Astrocyte of the hippocampus (primary cell): ENCODE measurements at places on chromosomes 16 and 17.

GRCh38 chr16:67541391-67542263 lies 13.0 kb downstream of the RIPOR1 start:
- DNase-seq = peak; percentile 45

DNA sequence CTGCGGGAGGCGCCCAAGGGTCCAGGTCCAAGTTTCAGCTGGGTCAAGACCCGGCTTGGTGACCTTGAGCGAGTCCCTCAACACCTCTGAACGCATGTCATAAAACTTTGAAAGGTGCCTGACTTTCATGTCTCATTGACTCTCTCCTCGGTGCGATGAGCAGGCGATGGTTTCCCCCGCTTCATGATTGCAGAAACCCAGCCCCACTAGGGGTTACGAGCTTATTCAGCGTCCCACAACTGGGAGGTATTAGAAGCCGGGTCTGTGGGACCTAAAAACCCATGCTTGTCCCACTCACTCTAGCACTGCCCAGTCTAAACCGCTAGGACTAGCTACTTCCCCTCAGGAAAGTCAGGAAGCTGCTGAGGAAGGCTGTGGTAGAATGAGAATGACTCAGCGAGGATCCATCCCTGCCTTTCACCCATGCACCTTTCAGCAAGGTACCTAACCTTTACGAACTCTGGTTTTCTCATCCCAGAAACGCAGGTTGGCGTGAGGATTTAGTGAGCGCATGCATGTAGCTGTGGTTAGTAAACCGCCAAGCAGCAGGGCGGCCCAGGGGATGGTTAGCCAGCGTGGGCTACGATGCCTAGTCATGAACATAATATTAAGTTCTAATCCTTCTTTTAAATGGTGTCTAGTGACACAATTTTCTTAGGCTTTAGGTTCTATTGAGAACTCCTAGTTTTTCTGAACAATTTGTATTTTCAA lies 26.2 kb upstream of the RFFL start:
- no peak for DNase-seq

GRCh38 chr17:55760643-55761355 lies 9.9 kb downstream of the PCTP start:
- no peak for DNase-seq

DNA sequence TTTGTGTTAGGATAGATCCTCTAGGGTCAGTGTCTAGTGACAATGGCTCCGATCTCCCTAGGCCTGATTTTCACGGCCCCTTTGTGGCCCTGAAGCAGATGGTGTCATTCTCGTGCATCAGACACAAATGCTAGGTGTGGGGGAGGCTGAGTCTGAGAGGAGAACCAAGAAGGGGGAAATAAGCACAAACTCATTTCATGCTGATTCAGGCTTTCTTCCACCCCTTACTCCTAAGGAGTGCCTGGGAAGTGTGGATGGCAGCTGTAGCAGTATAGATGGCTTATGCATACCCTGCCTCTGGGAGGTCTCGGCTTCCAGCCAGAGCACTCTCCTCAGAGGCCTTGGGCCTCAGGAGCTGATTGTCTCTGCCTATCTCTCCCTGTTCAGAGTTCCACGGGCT lies 1.8 kb upstream of the WNK4 start:
- DNase-seq = no peak

DNA sequence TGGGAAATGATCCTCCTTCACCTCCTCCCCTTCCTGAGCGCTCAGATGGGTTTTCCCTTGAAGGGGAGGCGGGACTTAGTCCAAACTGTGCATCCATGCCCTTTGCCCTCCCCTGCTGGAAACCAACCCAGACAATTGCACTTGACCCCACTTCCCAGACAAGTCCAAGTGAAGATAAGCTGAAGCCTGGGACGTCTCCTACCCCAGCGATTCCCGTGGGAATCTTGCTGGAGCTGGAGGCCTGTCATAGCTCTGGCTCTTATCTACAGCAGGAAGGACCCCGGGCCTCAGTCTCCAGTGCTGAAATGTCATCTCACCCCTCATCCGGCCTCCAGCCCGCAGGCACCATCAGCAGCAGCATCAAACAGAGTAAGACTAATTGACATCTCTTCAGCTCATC lies 6.5 kb upstream of the NGFR start:
- DNase-seq = no peak

GRCh38 chr16:87064731-87065445 lies 252.3 kb downstream of the C16orf95 start:
- DNase-seq = no peak

DNA sequence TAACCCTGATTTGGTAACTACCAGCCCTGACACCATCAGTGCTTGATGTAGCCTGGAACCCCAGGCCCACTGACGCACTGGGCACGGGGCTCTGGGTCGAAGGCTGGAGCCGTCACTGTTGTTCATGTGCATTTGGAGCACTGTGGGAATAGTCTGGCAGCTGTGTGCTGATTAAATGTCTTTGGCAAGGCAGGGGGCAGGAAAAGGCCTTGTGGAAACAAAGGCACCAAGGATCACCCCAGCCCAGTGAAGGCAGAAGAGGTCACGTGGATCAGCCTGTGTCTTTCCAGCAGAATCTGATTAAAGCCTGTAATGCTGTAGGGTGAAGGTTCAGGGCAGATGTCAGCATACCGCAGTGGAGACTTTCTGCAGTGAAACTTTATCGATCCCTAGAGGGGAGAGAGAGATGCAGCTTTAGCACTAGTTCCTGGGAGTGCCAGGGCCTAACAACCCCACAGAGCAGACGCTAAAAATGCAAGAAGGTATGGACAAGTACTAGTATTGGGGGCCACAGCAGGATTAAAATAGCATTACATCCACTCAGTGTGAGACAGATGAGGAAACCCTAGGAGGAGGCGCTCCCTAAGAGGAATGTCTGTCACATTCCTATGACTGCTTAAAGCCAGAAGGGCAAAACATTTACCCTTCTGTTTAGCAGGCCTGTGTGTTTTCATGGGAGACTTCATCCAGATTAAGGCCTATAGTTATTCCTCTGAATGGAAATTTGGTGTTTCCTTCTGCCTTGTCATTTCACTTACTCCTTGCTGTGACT lies 9.7 kb downstream of the ZNHIT3 start:
- DNase-seq = no peak

GRCh38 chr16:66656547-66656946 lies 40.0 kb downstream of the CMTM4 start:
- DNase-seq = no peak

- peak; percentile 17 for DNase-seq
Observed at GRCh38 chr17:50265212-50265611, 9.1 kb upstream of the TMEM92 start.

DNA sequence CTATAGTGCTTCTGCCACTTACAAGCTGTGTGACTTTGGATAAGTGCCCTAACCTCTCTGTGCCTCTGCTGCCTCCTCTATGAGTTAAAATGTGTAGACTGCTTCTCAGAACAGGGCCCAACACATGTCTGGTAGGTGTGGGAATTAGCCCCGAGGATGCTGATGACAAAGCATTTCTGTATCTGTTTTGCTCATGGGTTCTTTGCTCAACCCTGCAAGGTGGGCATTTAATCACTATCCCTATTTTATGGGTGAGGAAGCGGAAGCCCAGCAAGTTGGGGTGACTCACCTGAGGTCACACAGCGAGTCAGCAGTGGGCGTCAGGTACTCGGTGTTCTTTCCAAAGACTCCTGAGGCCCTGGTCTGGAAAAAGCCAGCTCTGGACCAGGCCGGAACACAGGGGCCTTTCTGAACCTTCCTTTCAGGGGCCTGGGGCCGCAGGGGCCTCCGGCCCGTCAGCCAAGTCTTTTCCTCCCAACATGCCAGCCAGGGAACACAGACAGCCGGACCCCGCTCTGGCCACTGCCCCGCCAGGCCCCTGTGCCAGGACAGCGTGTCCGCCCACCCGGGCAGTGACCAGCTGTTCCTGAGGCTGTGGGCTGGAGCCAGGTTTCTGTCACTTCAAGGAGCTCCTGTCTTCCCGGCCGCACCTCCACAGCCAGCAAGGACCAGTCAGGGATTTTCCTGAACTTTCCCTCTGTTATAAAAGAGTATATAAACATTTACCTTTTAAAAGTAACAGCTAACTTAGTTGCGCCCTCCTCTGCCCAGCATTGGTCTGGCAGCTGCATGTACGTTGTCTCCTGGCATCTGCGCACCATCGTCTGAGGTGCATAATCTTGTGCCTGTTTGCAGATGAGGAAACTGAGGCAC lies 62.5 kb downstream of the SREBF1 start:
- DNase-seq = peak; percentile 52

- DNase-seq = peak; percentile 88
Observed at GRCh38 chr16:2467528-2468232, 3.4 kb upstream of the NTN3 start.

DNA sequence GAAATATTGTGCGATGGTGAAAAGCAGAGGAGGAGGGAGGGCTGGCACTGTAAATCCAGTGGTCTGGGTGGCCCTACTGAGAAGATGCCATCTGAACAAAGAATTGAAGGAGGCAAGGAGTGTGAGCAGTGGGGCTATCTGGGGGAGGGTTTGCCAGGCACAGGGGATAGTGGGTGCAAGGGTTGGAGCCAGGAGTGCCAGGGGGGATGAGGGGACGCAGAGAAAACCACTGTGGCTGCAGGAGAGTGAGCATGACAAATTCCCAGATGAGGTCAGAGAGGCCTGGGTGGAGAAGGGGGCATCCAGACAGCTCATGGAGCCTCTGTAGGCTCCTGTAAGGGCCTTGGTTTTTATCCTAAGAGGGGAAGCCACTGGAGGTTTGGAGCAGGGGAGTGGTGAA lies 4.8 kb downstream of the XYLT2 start:
- no peak for DNase-seq

DNA sequence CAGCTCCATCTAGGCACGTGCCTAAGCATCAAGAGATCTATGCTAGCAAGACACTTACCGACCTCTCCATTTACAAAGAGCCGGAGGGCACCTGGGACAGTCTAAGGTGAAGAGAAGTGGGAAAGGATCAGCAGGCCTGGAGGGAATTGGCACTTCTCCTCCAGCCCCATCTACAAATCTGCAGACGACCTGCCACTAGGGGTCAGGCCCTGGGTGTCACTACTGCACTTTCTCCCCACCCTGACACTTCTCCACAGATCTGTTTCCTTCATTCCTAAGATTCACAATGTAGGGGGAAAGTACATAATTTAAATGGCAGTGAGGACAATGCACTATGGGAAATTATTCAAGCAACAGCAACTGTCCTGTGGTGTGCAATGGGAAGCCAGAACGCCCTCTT lies 8.1 kb downstream of the MKS1 start:
- no peak for DNase-seq

GRCh38 chr16:60731329-60732050 lies 1304.7 kb downstream of the CDH8 start:
- DNase-seq = no peak

DNA sequence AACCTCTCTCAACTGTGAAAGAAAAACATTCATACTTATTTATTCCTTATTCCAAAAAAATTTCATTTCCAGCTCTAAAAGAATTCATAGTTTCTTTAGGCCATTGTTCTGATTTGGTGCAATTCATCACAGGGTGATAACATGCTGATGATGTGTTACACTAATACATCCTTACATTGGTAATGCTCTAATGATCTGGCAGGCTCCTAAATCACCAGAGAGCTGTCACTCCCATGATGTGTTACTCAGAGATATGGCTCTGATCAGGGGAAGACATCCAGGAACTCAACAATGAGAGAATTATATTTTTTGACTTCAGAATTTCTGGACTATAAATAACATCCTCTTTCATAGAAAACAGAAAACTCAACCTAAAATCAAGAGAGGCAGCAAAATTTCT lies 209.3 kb downstream of the CHD9NB start:
- no peak for DNase-seq

- peak; percentile 80 for DNase-seq
Observed at GRCh38 chr16:77211880-77212740, 12.9 kb downstream of the SYCE1L start.

DNA sequence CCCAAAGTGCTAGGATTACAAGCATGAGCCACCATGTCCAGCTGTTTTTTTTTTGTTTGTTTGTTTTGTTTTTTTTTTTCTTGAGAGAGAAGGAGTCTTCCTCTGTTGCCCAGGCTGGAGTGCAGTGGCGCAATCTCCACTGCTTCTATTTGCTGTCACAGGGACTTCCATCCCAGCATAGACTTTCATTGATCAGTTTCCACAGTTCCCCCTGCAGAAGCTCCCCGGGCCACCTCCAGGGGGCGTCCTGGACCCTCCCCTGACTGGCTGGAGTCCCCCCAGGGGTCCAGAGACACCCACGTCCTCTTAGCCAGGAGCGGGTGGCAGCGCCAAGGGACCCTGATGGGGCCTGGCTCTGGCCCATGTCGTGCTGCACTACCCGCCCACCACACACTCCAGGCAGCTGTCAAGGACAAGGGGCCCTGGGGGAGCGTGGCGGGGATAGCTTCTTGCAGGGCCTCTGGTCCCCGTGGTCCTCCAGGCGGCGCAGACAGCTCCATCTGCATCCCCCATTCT lies 3.1 kb upstream of the NPW start:
- DNase-seq = no peak

DNA sequence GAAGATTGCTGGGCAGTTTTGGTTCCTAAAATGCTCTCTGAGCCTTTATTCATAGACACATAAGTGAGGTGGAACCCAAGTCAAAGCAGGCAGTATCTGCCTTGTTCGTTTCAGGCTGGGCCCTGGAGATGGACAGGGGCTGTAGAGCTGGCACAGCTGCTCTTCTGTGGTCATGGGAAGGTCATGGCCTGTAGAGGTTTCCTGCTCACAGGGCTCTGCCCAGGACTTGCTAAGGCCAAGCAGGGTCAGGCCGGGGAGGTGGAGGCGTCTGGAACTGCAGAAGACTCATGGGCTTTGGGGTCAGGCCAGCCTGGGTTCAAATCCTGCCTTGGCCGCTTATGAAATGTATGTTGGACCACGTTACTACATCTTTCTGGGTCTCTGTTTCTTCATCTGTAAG lies 50.2 kb downstream of the IRX5 start:
- DNase-seq = no peak

- peak; percentile 83 for DNase-seq
Observed at GRCh38 chr16:15996432-15997109, 47.2 kb downstream of the ABCC1 start.

DNA sequence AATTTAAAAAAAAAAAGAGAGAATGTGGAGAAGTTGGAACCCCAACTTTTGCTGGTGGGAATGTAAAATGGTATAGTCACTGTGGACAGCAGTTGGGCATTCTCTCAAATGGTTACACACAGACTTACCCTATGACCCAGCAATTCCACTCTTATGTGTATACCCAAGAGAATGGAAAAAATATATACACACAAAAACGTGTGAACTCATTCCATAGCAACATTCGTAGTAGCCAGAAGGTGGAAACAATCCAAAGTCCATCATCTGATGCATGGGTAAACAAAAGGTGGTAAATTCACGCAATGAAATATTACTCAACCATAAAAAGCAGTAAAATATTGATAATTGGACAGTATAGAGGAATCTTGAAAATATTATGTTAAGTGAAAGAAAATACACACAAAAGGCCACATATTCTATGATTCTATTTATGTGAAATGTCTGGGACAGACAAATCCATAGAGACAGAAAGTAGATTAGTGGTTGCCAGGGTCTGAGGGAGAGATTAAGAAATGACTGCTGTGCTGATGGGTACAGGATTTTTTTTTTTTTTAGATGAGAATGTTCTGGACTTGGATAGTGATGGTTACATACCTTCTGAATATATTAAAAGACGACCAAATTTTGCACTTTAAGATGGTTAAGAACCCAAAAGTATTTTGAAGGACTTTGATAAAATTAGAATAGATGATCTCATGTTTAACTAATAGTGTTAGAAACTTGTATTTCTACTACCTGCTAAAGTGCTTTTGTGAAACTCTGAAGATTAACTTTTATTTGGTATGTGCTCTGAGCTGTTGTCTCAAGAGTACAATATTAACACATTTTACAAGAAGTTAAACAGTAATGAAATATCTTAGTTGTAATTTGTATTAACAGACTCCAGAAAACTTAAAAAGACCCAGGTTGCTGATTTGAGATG lies 60.9 kb downstream of the MRTFB start:
- DNase-seq = no peak

- peak; percentile 72 for DNase-seq
Observed at GRCh38 chr16:70778901-70779309, 22.1 kb downstream of the VAC14 start.
